ENCODE measurements at places on chromosomes 3 and 15.

DNA sequence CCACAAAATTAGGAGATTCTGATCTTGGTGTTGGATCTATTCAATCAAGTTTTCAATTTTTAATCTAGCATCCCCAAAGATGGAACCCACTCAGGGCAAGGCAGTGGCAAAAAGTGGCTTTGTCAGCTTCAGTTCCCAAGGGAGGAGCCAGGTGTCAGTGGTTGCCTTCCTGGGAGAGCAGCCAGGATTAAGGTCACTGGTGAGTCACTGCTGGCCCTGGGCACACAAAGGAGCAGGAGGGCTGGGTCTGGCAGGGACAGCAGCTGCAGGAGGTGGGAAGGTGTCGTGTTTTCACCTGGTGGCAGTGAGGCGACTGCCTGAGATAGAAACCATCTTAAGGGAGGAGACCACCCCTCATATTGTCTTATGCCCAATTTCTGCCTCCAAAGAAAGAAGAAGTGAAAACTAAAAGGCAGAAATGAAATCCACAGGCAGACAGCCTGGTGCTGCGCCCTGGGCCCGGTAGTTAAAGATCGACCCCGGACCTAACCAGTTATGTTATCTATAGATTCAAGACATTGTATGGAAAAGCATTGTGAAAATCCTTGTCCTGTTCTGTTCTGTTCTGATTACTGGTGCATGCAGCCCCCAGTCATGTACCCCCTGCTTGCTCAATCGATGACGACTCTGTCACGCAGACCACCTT lies 5.9 kb upstream of the KLHL25 start:
- H3K36me3 ChIP-seq, result no peaks in the 10 kb centered on the region
- peak; percentile 49 for DNase-seq
- no peak overlapping the region for H3K4me3 ChIP-seq
- H3K4me1 ChIP-seq, result no peaks in the 10 kb centered on the region

- H3K27ac ChIP-seq, result no peak overlapping the region
- H3K27me3 ChIP-seq, result no peaks in the 10 kb centered on the region
- no peak overlapping the region for H3K4me3 ChIP-seq
- no peak for DNase-seq
These were observed 82.2 kb upstream of the SLC25A26 start for GRCh38 chr3:66138336-66139313.

DNA sequence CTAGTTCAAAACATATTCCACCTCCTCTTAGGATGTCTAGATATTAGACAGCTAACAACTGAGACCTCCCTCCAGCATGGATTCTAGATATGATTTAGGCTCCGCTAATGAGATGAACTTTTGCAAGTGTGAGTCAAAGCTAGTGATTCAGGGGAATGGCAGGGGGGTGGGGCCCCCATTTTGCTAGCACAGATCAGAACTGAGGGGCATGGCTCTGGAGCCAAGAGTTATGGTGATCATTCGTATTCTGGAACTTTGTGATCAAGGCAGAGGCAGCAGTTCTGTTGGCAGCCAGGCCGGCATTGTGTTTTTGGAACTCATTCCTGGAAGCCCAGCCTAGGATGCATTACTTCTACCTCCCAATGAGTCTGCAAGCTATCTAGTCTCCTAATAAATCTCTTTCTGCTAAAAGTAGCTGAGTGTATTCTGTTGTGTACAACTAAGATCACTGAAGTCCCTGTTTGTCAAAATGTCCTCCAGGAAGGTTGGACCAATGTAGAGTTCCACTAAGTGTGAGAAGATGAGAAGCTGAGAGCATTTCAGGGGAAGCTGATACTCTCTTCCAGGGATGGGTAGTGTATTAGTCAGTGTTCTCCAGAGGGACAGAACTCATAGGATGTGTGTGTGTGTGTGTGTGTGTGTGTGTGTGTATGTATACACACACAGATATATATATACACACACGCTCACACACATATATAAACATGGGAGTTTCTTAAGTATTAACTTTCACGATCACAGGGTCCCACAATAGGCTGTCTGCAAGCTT lies 312.7 kb downstream of the TLE3 start:
- H3K4me1 ChIP-seq, result no peaks in the 10 kb centered on the region
- no peaks in the 10 kb centered on the region for H3K27me3 ChIP-seq
- no peak for DNase-seq
- H3K4me3 ChIP-seq, result no peak overlapping the region
- no peak overlapping the region for H3K27ac ChIP-seq

- no peaks in the 10 kb centered on the region for H3K27me3 ChIP-seq
- no peak for DNase-seq
- no peaks in the 10 kb centered on the region for H3K36me3 ChIP-seq
- H3K4me3 ChIP-seq, result no peak overlapping the region
- no peak overlapping the region for H3K27ac ChIP-seq
- H3K4me1 ChIP-seq, result no peaks in the 10 kb centered on the region
These were observed 19.1 kb upstream of the RPL22L1 start for GRCh38 chr3:170889132-170889531.

Data from aorta (tissue), 5 donors.